ENCODE measurements at places on chromosomes 13 and 19. TPM values are rescaled to one million over a fixed set of nuclear protein-coding genes. Genes with fewer than 3 reads are reported as not detected.
A peak's percentile ranks its signal among the peaks of the same experiment; 100 is the strongest.

DNA sequence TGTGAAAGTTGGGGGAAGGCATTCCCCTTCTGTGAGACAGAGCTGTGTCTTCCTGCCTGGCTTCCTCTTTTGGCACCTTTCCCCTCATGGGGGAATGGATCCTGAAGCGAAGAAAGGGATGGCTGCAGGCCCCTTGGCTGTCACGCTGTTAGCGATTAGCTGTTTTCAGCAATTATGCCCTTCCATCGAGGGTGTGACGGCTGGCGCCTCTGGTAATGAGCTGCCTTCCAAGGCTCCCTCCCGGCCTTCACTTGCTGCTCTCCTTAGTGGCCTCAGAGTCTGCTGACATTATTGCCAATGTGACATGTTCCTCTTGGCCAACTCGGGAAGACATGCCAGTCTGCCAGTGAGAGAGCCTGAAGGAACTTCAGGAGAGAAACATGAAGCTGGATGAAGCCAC is 162.1 kb downstream of the ZIC5 start:
- no peak for DNase-seq

- no peak for DNase-seq
These were observed 63.7 kb upstream of the OBI1 start for GRCh38 chr13:78722700-78723099.

CYP2A7 gene
- polyA plus RNA-seq, result 0.19 TPM

GRCh38 chr19:19655051-19655594 is 8.4 kb downstream of the ATP13A1 start:
- DNase-seq, result no peak

RABAC1 gene
- 79.3 TPM for polyA plus RNA-seq

- DNase-seq, result no peak
These were observed 12.8 kb downstream of the POLR2E start for GRCh38 chr19:1082165-1082927.

- DNase-seq, result no peak
These were observed 34.7 kb downstream of the TSSK6 start for GRCh38 chr19:19480688-19481087.

KLK7 gene
- polyA plus RNA-seq, result 5.5 TPM

DNA sequence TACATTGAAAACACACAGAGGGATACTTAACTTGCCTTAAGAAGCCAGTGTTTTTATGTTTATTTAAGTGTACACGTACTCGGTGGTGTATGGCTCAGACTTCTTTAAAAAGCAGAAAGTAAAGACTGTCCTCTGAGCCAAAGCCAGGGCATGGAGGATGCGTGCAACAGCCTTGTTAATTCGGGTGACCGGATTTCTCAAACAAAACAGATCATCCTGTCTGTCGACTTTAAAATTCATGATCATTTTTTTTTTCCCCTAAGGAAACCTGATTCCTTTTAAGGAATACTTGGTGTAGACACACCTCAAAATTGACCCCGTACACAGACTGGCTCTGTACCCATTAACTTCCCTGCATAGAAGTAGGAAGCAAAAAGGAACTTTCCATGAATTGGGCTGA is 124.7 kb upstream of the RNF113B start:
- no peak for DNase-seq

DNA sequence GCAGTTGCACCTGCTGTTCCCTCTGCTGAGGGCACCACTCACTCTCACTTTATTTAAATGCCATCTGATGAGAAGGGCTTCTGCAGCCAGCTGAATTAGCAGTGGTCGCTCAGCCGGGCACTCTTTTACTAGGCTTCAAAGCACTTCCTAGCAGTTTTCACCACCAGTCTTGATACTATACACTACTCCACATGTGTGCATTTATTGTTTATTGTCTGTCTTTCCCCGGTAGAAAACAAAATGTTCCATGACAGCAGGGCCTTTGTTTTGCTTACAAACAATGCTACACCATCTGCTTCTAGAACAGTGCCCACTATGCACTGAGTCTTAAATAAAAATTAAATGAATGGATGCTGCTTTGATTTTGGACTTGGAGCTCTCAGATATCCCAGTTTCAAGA is 404.9 kb downstream of the FGF14 start:
- DNase-seq, result no peak

DNA sequence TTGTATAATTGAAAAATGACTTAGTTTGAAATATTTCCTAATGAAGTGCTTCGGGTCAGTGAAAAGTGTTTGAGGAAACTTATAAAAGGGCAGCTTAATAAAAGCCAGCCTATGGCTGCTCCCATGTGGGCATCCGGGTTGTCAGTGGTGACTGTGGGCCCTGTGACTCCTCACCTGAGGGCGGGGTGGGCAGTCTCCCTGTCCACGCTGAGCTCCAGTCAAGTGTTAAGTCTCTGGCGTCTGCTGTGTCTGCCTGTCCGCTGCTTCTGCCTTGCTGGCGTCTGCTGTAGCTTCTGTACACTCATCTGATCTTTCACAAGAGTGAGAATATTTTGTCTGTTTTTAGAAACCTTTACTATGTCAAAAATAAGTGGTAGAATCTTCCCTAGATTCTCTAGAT is 7.1 kb downstream of the LAMP1 start:
- no peak for DNase-seq

DNA sequence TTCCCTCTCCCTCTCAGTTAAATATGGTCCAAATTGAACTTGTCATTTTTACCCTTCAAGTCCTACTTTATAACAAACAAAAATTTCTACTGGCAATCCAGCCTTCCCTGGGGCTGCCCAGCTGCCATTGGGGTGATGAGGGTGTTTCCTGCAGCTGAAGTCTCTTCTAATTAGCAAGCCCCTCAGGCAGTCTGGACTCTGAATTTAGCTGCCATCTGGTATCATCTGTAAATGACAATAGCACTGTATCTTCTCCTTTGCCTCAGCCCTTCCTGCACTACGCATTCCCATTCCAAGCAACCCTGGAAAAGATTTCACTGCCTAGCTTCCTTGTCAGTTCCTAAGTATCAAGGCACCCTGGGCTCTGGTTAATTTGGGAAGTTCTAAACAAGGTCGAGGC is 331.1 kb upstream of the KLF12 start:
- DNase-seq, result no peak

PDCD5 gene
- polyA plus RNA-seq, result 123 TPM

- DNase-seq, result no peak
These were observed 40.7 kb upstream of the DOCK9 start for GRCh38 chr13:99018418-99019180.

DNA sequence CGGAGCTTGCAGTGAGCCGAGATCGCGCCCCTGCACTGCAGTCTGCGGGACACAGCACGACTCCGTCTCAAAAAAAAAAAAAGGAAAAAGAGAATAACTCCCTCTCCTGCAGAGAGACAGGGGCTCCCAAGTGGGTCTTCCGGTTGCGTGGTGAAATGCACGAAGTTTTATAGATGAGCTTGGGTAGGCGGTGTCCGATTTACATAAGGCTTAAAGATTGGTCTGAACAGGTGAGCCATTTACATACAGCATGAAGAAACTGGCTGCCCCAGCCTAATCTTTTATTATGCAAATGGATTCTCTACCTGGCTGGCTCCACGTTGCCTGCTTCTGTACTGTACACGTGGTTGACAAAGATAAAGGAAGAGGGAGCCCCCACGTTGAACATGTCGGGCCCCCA is 19.5 kb downstream of the ADGRE2 start:
- DNase-seq, result no peak

GRCh38 chr13:108283110-108283509 is 13.6 kb downstream of the TNFSF13B start:
- no peak for DNase-seq

DNA sequence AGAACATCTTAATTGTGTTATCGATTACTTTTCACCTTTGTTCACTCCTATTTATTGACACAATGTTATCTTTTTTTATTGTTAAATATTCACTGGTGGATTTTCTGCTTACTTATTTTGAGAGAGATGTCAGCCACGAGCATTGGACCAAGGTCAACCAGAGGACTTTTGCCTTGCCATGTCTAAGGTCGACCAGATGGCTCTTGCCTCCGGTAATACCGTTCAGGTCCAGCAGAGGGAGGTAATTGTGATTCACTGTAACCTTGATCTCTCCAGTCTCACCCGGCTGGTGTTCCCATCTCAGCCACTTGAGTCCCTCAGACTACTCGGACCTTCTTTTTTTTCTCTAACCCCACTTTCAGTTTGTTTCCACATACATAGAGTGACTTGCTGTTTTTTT is 1438.1 kb downstream of the UQCRFS1 start:
- no peak for DNase-seq

DNA sequence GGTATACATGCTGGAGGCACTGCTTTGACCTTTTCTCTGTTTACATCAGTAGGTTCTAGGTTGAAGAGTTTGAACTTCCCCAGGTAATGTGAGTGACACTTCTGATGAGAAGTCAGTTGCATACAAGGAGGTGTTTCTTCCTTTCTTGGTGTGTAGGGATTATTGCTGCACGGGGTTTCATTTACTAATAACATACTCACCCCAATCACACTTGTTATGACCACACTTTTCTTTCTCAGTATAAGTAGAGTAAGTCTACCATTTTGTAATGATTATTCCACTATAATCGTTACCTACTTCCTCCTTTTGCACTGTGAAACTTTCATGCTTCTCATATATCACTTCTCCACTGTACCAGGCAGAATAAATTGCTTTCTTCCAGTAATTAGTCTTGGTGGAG is 138.0 kb downstream of the TNFSF13B start:
- no peak for DNase-seq

CEBPA gene
- 3.7 TPM for polyA plus RNA-seq

REEP6 gene
- polyA plus RNA-seq, result 13.3 TPM

DNA sequence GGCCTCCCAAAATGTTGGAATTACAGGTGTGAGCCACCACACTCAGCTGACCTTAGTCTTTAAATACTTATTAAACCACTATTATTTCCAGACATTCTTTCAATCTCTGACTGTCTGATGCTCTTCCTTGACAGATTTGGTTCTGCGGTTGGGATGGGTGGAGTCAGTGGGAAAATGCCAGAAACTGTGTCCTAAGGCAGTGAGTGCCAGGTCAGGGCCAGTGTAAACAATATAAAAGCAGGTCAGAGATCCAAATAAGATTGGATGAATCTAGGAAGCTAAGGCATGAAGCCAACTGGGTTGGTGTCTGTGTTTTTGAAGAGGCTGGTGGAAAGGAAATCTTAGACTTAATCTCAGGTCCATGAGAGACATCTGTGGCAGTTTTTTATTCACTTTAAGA is 74.7 kb downstream of the KLF5 start:
- no peak for DNase-seq

DNA sequence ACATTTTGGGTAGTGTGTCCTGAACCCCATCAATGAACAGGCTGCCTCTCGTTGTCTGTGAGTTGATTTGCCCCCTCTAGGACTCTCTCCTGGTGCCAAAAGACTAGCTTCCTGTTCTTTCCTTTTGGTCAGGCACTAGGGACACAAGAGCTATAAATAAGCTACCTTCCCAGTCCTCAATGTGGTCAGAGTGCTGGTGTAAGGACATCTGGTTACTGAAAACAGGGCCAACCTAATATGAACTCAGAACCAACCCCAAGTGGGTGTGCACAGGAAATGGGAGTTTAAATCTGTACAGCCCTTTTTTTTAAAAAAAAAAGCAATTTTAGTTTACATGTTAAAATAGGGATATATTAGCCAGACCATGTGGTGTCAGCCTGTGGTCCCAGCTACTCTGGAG is 129.2 kb downstream of the ZIC5 start:
- DNase-seq, result no peak

DNA sequence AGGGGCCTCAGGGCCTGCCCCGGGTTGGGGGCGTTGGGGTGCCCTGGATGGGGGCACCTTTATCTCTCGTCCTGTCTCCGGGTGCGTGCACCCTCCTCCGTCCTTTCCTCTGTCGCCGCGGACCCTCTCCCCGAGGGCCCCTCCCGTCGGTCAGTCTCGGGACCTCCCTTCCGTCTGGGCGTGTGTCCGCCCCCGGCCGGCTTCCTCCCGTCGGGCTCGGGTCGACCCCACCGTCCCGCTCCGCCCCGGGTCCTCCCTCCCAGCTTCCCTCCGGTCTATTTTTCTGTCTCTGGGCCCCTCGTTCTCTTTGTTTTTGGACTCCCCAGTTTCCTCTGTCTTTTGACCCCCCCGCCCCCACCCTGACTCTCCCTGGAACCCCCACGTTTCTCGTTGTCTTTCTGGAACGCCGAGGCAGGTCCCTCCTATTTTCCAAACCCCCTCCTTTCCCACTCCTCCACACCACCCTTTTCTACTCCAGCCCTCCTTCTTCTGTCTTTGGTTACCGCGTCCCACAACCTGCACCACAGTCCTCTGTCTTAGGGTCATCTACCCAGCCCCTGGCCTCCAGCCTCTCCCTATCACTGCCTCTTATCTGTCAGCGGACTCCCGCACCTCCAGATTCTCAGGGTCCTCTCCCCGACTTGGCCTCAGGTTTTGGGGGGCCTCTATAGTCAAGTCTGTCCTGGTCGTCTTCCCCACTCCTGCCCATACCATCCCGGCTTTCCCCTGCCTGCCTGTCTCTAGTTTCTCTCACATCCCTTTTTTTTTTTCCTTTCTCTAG is 757 bp downstream of the EGLN2 start:
- no peak for DNase-seq

CGB3 gene
- polyA plus RNA-seq, result not detected

DNA sequence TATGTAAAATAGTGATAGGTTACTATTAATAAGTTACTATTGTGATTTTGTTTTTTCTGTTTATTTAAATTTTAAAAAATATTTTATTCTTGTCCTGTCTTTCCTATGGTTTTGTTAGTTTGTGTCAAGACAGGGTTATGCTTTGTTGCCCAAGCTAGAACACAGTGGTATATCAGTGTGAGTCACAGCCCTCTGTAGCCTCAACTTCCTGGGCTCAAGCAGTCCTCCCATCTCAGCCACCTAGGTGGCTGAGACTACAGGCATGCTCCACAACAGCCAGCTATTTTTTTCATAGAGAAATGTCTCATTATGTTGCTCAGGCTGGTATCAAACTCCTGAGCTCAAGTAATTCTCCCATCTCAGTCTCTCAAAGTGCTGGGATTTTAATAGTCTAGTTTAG is 99.5 kb downstream of the ZNF675 start:
- no peak for DNase-seq

- no peak for DNase-seq
These were observed 10.0 kb downstream of the PKN1 start for GRCh38 chr19:14442891-14443631.

F10 gene
- polyA plus RNA-seq, result 16.9 TPM

ZNF175 gene
- polyA plus RNA-seq, result 19.7 TPM

- DNase-seq, result peak; percentile 81
These were observed 96.2 kb downstream of the INSR start for GRCh38 chr19:7197760-7198696.

DNA sequence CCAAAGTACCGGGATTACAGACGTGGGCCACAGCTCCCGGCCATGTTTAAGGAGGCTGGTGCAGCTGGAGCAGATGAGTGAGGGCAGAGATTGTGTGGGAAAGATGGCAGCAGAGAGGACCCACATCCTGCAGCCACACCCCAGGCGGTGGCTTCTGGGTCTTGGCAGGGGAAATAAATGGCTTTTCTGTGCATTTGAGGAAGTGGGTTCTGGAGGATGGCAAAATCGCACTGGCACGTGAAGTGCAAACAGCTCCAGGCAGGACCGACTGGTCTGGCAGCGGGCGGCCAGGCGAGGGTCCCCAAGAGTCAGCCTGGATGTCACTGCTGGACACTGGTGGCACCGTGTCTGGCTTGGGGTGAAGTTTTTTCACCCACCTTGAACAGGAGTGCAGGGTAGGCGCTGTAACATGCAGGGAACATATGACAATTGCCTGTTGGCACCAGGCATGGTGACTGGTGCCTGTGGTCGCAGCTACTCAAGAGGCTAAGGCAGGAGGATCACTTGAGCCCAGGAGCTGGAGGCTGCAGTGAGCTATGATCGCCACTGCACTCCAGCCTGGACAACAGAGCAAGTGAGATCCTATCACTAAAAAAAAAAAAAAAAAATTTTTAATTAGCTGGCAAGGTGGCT is 8.4 kb downstream of the B3GNT3 start:
- no peak for DNase-seq

- no peak for DNase-seq
These were observed 71.9 kb downstream of the DCLK1 start for GRCh38 chr13:36059321-36059720.

EXOC3L2 gene
- polyA plus RNA-seq, result 6.0 TPM
